ENCODE measurements at places on chromosomes 16 and 17.

- peak; percentile 32 for DNase-seq
Observed at GRCh38 chr17:75386430-75386829, 19.0 kb downstream of the GRB2 start.

DNA sequence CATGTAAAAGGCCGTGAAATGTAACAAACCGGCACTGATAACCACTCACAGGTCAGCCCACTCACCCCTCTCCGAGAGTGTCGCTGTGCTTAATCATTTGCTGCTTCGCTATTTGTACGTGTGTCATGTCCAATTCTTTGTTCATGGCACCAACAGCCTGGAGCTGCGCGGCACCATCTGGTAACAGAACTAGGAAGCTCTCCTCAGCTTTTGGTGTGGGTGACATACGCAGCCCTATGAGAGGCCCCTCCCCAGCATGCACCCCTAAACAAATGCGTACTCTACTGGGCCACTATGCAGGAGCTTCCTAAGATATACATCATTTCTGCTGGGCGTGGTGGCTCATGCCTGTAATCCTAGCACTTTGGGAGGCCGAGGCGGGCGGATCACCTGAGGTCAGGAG, 2.3 kb upstream of the PECAM1 start:
- DNase-seq = no peak

GRCh38 chr17:31931756-31932155, 5.1 kb upstream of the SUZ12 start:
- peak; percentile 23 for DNase-seq

- peak; percentile 68 for DNase-seq
Observed at GRCh38 chr17:50425682-50426471, at the start of gene ACSF2. Gene ACSF2, plus strand, starts transcription at chr17:50426218. Its CDS starts 44 bp downstream, at chr17:50426262.

DNA sequence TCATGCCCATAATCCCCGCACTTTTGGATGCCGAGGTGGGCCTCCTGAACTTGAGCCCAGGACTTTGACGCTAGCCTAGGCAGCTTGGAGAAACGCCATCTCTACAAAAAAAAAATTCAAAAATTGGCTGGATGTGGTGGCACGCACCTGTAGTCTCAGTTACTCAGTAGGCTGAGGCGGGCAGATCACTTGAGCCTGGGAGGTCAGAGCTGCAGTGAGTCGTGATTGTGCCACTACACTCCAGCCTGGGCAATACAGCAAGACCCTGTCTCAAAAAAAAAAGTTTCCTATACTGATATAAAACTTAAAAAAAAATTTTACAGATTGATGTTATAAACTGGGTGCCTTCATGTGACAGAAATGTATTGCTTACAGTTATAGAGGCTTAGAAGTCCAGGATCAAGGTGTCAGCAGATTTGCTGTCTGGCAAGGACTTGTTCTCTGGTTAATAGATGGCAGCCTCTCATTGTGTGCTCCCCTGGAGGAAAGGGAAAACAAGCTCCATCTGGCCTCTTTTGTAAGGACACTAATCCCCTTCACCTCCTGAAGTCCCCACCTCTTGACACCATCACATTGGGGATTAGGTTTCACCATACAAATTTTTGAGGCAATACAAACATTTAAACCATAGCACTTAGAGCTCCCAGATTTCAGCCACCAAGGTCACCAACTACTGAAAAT, 8.5 kb upstream of the CES3 start:
- no peak for DNase-seq

GRCh38 chr17:62649570-62649969, 22.1 kb downstream of the MRC2 start:
- no peak for DNase-seq

DNA sequence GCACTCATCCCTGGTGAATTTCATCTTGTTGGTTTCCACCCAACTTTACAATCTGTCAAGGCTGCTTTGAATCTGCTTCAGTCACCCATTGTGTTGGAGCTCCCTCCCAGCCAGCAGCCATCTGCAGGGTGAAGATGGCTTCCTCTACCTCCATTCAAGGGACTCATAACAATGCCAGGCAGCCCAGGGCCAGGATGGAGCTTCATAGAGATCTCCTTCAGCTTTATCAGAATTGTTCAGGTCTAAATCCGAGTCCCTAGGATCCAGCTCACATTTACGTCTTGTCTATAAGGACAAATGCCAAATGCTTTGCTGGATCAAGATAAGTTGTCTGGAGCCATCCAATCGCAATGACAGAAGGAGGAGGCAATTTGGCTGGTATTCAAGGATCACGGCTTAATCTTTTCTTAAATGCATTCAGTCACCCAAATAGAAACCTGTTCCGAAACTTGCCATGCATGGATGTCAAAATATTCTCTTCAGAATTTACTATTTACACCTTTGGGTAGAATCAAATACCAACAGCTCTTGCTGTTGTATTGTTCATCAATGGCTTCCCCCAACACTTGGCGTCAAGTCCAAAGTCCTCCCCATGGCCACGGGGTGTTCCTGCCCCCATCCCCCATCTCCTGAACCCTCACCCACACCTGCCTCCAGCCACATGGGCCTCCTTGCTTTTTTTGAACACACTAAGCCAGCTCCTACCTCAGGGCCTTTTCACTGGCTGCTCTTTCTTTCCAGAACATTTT, 3.8 kb upstream of the FAM171A2 start:
- no peak for DNase-seq

DNA sequence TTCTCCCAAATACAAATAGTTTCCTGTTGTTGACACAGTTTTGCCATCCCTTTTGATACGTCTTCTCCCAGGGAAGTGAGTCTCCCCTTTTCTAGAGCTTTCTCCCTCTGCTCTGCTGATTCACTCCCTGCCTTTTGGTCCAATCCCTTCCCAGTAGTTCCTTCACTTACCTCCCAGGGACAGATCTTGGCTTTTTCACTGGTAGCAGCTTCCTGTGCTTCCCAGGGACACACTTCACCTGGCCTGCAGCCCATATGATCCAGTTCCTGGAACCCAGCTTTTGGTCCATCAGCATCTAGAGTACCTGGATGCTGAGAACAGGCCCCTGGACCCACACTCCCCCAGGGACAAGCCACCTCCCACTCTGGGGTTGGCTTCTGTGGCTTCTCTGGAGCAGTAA, 15.8 kb downstream of the GPR179 start:
- no peak for DNase-seq

DNA sequence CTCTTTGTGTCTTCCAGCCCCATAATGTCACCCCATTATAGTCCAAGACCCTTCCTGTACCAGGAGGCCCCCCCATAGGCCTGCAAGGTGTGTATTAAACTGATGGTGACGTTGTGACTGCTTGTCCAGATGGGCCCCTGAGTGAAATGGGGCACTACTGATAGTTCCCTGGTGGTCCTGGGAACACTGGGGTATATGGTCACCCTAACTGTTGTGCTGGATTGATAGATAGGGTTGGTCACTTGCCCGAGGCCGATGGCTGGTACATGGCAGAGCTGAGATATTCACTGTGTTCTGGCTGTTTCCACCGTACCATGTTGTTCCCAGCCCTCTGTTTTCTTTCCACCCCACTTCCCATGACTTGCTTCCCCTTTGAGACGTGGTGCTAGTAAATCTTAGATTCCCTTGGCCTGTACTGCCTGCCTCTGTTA, 4.3 kb downstream of the CNP start:
- no peak for DNase-seq

GRCh38 chr17:32912218-32912897, 15.6 kb upstream of the TMEM98 start:
- no peak for DNase-seq

DNA sequence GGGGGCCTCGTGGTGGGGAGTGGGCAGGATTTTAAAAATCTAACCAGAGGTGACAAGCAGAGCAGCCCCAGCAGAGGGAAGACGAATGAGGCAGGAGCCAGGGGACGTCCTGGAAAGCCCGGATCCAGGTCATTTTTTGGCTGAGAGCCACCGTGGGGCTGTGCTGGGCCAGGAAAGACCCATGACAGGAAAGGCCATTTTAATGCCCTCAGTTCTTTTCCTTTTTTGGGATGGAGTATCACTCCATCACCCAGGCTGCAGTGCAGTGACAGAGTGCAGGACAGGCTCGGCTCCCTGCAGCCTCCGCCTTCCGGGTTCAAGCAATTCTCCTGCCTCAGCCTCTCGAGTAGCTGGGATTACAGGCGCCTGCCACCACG, 30.5 kb upstream of the JPH3 start:
- DNase-seq = no peak

GRCh38 chr17:70379945-70380344, 210.6 kb downstream of the KCNJ2 start:
- DNase-seq = no peak

GRCh38 chr17:1273492-1274244, 3.4 kb downstream of the BHLHA9 start:
- no peak for DNase-seq

- DNase-seq = no peak
Observed at GRCh38 chr17:2214929-2215615, 88.5 kb downstream of the SMG6 start.

GRCh38 chr17:43068570-43069367, 43.7 kb downstream of the RND2 start:
- DNase-seq = peak; percentile 16

- no peak for DNase-seq
Observed at GRCh38 chr17:7406235-7406825, 1.3 kb upstream of the NLGN2 start.

Measured in NB4 (cell line).